Fibroblast of skin of right quadriceps (primary cell): ENCODE measurements at places on chromosomes 4 and X.

DNA sequence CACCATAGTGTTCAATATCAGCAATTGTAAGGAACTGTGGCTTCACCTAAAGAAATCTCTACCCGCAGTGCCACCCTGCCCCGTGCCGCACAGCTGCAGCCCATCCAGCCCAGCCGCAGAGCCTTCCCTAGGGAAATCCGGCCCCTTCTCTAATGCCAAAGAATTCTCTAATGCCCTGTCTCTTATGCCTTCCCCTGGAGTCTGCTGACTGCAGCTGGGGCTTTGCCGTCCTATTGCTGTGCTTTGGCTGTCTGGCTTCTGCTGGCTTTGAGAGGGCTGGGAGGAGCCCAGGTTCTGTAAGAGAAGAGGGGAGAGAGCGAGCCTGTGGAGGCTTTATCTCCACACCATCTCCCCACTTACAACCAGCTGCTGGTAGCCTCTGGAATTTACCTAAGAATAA lies 85.9 kb upstream of the HELT start:
- no peak for DNase-seq

DNA sequence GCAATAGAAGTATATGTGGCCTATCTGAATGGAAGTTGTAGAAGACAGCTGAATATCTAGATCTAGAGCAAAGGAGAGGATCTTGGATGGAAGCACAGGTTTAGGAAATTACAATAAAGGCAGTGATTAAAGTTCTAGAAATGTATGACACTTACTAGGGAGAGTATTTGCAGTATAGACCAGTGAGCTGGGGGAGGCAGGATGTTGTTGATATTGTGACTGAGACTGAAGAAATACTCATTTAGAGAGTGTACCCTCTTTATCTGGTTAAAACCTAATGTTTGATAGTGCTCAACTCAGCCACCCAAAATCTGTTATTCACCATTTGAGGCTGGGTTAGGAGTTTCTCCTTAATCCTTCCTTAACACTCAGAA lies 439.5 kb downstream of the GRXCR1 start:
- no peak for DNase-seq

DNA sequence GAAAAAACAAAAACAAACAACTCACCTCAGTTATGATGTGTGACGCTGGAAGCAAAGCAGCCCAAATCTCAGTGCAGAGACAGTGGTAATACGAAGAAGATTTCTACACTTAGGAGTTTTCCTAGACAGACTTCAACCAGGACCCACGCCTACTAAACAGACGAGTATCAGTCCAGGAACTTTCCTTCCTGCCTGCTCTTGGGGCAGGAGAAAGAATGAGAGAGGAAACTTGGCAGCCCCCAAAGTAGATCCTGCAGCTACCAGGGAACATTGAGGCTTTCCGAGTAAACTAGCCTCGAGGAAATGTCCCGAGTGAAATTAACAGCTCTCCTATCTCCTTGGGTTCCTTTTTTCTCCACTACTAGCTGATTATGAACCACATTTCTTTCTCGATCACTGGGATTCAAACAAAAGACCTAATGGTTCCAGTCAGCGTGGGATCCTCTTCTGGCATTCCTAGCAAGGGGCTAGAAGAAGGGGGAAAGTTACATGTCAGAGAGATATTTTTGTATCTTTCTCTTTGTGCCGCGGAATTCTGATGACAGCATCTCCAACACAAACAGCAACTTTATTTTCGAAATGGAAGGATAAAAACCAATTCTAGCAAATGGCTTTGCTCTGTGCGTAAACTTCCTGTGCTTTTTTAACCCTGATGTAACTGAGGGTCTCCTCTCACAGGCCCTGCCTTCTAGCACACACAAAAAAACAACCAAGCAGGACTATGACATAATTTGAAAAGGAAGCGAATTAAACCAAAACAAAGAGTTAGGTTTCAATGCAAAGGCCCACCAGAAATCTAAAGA lies 53.2 kb downstream of the PPM1K start:
- DNase-seq = no peak

DNA sequence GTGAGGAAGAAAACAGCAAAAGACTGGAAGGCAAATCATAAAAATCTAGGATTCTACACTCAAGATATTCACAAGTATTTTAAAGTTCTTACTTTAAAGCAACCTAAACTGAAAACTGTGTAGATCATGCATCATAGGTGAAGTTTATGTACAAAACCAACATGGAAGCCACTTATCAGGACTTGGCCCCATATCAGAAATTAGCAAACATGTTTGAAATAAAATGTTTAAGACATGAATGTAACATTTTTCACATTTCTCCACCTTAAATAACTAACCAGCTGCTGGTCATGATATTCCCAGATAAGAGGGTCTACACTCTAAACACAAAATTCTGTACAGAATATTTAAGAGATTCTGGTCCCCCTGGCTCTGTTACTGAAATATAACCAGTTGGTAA lies 38.5 kb downstream of the APBB2 start:
- DNase-seq = peak; percentile 23

DNA sequence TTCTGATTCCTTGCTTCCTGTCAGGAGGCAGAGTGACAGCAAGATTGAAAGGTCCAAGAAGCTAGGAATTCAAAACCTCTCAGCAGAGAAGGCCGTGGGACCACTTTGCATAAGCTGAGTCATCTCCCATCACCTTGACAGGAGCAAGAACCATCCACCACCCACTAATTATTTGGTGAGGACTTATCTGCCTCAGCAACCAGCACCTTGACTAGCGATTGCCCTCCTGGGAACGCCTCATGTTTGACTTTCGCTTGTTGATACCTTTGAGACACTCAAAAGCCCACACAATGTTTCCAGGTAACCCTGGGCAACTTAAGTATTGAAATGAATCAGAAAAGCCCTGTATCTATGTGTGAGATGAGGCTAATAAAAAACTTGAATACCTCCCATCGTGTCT lies 233.5 kb upstream of the GYPA start:
- no peak for DNase-seq

GRCh38 chrX:25141684-25142083 lies 125.9 kb upstream of the ARX start:
- DNase-seq = no peak

GRCh38 chrX:1516596-1517104 lies 20.3 kb downstream of the P2RY8 start:
- no peak for DNase-seq

DNA sequence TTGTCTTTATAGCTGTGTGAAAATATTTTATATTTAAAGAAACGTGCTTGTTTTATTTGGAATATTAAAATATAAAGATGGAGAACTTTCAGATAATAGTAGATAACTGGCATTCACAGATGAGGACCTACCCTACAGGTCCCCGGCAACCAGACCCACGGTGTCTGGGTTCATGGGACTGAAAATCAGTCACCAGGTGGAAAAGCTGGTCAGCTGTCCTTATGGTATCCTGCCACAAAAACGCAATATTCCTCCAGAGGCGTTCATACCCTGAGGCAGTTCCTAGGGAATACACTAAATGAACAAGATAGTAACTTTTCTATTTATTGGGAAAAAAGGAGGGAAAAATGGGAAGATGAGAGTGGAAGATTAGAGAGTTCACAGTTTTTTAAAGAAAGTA lies 1.2 kb downstream of the TLR6 start:
- DNase-seq = no peak
